Uterus (tissue), 4 donors: ENCODE measurements at places on chromosomes 3 and 15.

DNA sequence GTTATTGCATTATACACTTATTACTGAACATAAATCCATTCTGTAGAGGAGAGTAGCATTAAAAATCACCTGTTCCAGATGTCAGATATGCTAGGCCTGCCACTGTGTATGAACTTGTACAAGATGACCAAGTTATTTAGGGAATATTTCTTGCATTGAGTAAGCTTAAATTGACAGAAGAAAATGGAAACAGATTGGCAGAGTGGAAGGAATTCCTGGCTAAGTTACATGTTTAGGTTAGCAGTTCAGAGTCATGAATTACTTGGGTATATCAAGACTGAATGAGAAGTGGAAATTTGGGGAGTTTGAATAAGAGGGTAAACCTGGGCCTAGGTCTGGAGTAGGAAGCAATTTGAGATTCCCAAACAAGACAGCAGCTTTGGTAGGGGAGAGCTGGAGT, 44.6 kb downstream of the ARHGAP31 start:
- no peak for DNase-seq

GRCh38 chr3:120765830-120766493, 23.4 kb downstream of the GTF2E1 start:
- DNase-seq, result no peak

DNA sequence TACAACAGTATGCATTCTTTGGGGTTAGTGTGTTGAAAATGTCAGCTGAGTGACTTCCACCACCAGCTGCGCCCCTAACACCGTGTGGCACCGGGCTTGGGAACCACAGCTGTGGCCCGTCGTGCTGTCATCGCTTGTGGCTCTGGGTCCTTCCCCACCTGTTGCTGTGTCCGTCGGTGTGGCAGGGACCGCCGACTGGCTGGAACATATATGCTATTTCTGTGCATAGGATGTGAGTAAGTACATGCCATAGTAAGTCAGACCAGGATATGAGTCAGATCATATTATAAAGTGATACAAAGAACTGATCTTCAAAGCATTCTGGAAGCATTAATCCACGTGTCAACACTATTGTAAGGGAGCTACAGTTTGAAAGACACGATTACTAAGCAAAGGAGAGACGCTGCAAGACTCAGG, 31.9 kb downstream of the EHD4 start:
- no peak for DNase-seq

DNA sequence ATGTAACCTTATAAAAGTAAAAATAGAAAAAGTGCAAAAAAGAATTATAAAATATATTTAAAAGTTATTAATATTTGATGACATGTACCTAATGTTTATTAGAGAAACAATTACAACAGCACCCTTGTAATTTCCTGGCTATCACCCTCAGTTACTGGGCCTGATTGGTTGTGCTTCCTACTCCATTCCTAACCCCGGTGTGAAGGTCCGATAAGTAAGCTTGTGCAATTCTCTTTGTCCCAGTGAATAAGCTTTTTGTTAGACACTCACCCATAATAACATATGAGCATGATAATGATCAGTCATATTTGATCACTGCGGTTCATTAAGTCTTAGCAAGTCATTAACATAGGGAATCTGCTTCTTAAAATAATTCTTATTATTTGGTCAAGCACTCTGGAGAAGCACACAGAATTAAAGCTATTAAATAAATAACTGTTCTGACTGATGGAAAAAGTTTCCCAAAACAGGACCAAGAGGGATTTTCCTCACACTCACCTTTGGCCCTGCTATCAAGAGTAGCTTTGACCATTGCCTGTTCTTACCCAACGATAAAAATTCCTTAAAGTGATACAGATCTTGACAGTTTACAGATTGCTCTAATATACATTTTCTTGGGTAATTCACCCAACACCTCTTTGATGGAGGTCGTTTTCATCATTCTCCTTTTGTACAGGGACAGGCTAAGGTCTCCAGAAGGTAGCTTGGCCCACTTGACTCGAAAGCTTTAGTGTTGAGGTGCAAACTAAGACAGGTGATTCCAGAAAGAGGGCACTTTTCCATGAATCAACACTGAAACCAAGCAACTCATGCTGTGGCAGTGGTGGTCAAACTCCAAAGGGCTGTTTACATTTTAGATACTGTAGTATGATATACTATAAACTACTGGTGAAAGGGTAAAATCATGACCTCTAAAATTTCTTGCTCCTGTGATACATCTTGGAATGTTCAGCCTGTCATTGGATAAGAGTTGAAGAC, 543.0 kb upstream of the KCNMB2 start:
- DNase-seq, result no peak

DNA sequence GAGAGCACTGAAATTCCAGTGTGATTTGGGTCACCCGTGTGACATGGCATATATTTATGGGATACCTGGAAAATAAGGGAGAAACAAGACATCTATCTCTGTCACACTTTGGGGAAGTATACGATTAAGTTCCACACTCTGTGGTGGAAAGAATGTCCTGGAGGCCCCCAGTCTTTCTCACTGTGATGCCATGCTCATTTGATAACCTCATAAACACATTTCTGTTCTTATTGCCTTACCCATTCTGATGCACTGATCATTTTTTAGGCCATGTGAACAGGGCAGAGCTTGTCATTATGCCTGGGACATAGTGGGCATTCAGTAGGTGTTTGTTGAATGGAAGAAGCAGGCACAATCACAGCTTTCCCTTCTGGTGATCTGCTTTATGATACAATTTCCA, 349.4 kb upstream of the TPRG1 start:
- DNase-seq, result no peak

DNA sequence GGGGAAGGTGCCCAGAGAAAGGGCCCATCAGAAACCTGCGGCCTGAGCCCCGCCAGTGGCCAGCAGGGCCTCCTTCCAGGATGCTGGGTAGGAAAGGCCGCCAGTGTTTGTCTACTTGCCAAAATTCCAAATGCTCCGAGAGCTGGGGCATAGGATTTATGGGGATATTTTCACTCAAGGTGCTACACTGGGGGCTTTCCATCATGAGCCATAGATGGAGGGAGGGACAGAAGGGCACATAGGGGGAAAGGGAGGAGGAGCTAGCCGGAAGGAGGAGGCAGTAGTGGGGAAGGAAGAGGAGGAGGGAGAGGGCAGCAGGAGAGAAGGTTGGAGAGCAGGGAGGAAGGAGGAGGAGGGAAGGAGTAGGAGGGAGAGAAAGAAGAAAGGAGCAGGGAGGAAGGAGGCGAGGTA, 494.7 kb upstream of the PROK2 start:
- peak; percentile 34 for DNase-seq

- DNase-seq, result no peak
Measured at GRCh38 chr15:79341396-79341795, 30.5 kb downstream of the TMED3 start.

- DNase-seq, result no peak
Measured at GRCh38 chr3:175200391-175201095, 341.4 kb downstream of the NAALADL2 start.

DNA sequence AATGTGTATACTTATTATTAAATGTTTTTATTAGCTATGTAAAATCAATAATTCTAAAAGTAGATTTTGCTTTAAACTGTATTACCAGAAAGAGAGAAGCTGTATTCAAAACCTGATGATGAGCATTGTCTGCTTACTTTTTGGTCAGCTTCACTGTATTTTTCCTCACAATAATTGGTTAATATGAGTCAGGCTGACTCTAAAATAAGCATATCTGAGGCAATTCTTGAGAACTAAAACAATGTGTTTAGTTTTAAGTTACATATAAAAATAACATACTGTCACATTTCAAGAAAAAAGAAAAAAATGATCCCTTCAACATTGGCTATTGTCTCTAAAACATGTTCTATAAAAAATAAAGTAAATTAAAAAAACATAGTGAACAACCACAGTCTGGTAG, 66.1 kb downstream of the EPHA3 start:
- DNase-seq, result no peak

GRCh38 chr3:106635271-106635670, 742.0 kb upstream of the CCDC54 start:
- no peak for DNase-seq

DNA sequence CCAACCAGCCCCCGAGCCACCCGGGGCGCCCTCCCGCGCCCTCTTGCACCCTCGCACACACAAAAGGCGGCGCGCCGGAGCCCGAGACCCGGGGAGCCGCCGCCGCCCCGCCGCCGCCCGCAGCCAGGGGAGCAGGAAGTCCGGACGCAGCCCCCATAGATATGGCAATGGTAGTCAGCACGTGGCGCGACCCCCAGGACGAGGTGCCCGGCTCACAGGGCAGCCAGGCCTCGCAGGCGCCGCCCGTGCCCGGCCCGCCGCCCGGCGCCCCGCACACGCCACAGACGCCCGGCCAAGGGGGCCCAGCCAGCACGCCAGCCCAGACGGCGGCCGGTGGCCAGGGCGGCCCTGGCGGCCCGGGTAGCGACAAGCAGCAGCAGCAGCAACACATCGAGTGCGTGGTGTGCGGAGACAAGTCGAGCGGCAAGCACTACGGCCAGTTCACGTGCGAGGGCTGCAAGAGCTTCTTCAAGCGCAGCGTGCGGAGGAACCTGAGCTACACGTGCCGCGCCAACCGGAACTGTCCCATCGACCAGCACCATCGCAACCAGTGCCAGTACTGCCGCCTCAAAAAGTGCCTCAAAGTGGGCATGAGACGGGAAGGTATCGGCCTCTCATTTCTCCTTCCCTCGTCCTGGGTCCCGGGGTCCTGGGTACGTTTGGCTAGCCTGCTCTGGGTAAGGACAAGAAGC, 1.6 kb downstream of the NR2F2 start:
- DNase-seq, result no peak

- DNase-seq, result no peak
Measured at GRCh38 chr3:45567730-45568172, 26.8 kb upstream of the LIMD1 start.

DNA sequence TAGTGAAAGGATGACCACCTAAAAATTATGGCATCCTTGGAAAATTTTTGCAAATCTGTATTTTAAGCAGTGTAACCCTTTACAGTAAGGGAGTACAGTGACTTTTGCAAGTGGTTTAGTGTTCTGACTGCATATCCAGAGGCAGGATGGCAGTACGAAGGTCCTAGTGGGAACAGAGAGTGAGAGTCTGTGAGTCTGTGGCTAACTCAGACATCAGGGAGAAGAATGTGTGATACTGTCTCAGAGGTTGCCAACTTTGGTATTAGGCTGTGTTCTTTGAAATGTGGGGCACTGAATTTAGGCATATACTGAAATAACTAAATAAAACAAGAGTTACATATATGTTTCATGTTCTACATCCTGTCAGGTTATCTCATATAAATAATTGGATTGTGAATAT, 25.7 kb downstream of the PRKCI start:
- DNase-seq, result no peak

DNA sequence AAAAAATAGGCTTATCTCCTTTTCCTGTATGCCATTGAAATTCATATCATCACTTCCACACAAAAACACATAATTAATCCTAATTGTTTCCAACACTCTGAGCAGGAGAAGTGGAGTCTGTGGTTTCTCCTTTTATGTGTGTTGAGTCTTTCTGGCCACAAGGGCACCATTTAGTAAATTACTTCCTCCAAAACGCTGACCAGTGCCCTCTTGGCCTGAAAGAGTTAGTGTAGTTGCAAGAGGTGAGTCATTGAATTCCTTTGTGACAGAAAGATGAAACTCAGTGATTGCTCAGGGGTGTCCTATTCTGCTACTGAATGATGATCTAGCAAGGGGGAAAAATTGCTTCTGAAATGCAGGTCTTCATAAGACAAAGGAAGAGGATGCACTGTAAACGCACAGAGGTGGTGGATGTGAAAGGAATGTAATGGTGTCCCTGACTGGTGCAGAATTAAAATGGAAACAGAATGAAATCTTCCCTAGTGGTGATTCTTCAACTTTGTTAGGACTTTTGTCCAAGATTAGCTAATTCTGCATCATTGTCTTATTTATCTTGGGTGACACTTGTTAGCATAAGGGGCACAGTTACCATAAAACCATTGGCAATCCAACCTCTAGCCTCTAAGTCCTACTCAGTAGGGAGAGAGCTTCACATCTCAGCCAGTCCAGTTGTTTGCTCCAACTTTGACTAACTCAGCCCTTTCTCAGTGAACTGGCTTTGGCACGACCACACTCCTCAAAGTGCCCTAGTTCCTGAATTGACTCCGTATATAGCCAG, 208.4 kb upstream of the NANOGP8 start:
- DNase-seq, result no peak

DNA sequence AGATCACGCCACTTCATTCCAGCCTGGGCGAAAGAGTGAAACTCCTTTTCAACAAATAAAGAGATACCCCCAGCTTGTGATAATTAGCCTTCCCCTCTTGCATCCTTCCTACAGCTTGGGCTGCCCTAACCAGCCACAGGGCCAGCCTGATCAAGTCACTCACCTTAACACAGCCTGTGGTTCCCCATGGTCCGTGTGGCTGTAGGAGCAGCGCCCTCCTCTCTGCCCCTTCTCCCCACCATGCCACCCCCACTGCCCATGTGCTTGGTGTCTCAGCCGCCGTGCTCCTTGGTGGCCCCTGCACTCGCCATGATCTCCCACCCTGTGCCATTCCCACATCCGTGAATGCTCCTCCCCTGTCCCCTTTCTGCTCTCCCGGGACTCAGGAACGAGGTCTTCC, 13.2 kb upstream of the RPP14 start:
- DNase-seq, result no peak

DNA sequence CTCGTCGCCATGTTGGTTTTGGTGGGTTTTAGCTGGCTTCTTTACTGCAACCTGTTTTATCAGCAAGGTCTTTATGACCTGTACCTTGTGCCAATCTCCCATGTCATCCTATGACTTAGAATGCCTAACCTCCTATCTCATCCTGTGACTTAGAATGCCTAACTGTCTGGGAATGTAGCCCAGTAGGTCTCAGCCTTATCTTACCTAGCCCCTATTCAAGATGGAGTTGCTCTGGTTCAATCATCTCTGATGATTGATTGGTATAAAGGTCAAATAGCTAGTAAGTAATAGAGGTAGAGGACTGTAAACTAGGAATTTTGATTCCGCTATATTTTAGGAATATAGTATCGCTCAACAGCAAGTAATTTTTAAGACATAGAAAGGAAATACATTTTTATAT, 1.3 kb upstream of the ACKR2 start:
- DNase-seq, result no peak

DNA sequence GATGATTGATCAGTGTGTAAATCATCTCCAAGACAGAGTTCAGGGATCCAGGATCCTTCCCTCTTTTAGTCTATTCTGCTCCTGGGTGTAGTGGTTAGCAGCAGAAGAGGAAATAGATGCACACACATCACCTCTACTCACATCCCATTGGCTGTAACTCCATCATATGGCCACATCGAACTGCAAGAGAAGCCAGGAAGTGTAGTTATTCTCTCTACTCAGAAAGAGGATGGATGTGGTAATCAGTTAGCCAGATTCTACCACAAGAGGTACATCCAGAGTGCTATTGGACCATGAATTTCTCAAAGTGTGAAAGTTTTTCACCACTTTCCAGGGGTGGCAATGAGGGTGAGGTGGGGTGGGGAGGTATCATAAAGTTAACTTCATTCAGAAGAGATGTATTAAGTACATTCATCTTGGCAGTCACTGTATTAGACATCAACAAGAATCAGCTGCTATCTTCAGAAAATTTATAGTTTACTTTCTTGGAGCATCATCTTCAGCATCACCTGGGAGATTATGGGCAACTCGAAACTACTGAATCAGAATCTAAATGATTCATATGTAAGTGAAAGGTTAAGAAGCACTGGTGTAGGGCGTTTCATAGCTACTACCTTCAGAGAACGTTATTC, 60.6 kb upstream of the GAP43 start:
- no peak for DNase-seq
